ENCODE measurements at places on chromosomes 12 and 14.

- DNase-seq: no peak
These were observed 5.8 kb downstream of the NR4A1 start for GRCh38 chr12:52056801-52057637.

- DNase-seq: no peak
These were observed 13.7 kb downstream of the TRIM9 start for GRCh38 chr14:51081209-51081608.

DNA sequence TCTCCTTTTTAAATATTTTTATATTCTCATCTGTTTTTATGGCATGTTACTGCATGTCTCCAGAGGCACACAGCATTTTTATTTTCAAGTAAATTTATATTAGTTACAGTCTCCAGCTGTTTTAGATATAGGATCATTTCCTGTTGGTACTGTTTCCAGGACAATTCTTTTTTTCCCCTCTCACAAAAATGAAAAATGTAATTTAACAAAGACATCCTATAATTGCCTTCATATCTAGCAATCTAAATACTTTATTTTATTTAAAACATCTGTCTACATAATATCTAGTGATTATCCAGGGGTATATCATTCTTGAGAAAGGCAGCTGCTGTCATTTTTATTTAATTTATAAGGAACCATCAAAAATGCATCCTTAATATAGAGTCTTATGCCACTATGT, 272.4 kb upstream of the NPAS3 start:
- no peak for DNase-seq

DNA sequence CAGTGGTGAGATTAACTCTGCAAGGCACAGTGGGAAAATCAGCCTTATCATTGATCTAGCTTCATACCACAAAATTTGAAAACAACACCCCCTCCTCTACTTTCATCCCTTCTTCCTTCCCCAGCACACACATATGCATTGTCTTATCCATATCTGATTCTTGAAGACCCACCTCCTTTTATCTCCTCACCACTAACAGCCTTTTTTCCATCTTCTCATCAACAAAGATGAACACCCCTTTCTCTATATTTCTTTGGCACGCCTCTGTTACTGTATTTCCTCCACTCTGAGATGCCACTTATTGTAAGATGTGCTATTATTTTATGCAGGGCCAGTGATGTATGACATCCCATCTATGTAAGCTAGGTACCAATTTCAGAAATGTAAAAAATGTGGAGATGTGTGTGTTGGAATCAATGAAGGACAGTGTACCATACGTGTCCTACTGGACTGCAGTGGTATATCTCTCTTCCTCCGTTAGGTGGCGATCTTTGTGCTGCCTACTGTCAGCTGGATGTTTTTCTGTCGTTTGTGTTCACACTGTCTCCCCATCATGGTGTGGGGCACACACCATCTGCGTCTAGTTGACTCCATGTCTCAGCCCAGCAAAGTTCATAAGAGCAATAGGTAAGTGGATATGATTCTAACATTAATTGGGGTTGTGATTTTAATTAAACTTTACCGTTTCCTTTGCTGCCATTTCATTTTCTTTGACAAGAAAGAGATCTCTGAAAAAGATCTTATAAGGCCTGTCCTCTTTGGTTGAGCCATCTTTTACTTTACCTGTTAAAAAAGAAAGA, 24.0 kb downstream of the CCDC38 start:
- no peak for DNase-seq

- no peak for DNase-seq
These were observed 43.0 kb upstream of the GLIPR1 start for GRCh38 chr12:75437564-75437963.

GRCh38 chr14:101917413-101918017, 46.9 kb upstream of the DYNC1H1 start:
- no peak for DNase-seq

- no peak for DNase-seq
These were observed 11.6 kb downstream of the EIF2B1 start for GRCh38 chr12:123621619-123622530.
